GM23248 (cell line): ENCODE measurements at places on chromosomes 7 and 10. TPM values are rescaled to one million over a fixed set of nuclear protein-coding genes. Genes with fewer than 3 reads are reported as not detected.

PFKFB3 gene
- 14.5 and 23.6 TPM in 2 replicates for total RNA-seq

- no peak overlapping the region for H3K4me3 ChIP-seq
- peaks cover 60% of the 10 kb centered on the region for H3K4me1 ChIP-seq
- H3K27ac ChIP-seq: peak overlapping the region; percentile 73
Measured at GRCh38 chr7:137937202-137937560, 64.7 kb downstream of the CREB3L2 start.

- no peaks in the 10 kb centered on the region for H3K36me3 ChIP-seq
- no peaks in the 10 kb centered on the region for H3K27me3 ChIP-seq
Measured at GRCh38 chr10:84908491-84908890, 580.1 kb downstream of the CCSER2 start.

- H3K36me3 ChIP-seq: no peaks in the 10 kb centered on the region
- H3K4me1 ChIP-seq: peaks cover 19% of the 10 kb centered on the region
- H3K27me3 ChIP-seq: no peaks in the 10 kb centered on the region
- no peak for DNase-seq
- no peak overlapping the region for H3K4me3 ChIP-seq
Measured at GRCh38 chr7:2253021-2253420, 11.0 kb downstream of the NUDT1 start.

DNA sequence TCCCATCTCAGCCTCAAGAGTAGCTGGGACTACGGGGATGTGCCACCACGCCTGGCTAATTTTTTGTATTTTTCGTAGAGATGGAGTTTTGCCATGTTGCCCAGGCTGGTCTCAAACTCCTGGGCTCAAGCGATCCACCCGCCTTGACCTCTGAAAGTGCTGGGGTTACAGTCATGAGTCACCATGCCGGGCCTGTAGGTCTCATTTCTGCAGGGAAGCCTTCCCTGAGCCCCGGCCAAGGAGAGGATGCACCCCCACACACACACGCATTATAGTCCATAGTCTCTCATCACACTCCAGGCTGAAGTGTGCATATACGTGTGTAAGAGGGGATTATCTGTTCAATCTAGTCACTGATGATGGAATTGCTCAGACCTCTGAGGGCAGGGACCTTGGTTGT is 29.3 kb downstream of the KCNMA1 start:
- peaks cover 4% of the 10 kb centered on the region for H3K4me1 ChIP-seq
- no peak overlapping the region for H3K4me3 ChIP-seq
- H3K27ac ChIP-seq: no peak overlapping the region
- no peaks in the 10 kb centered on the region for H3K27me3 ChIP-seq

PSMA2 gene
- total RNA-seq: 55.1 and 65.2 TPM in 2 replicates

GRCh38 chr10:132413226-132414205 is 16.5 kb downstream of the PWWP2B start:
- H3K36me3 ChIP-seq: no peaks in the 10 kb centered on the region
- H3K27ac ChIP-seq: no peak overlapping the region
- H3K27me3 ChIP-seq: no peaks in the 10 kb centered on the region
- DNase-seq: no peak

PIK3CG gene
- total RNA-seq: not detected in 2 replicates

DNA sequence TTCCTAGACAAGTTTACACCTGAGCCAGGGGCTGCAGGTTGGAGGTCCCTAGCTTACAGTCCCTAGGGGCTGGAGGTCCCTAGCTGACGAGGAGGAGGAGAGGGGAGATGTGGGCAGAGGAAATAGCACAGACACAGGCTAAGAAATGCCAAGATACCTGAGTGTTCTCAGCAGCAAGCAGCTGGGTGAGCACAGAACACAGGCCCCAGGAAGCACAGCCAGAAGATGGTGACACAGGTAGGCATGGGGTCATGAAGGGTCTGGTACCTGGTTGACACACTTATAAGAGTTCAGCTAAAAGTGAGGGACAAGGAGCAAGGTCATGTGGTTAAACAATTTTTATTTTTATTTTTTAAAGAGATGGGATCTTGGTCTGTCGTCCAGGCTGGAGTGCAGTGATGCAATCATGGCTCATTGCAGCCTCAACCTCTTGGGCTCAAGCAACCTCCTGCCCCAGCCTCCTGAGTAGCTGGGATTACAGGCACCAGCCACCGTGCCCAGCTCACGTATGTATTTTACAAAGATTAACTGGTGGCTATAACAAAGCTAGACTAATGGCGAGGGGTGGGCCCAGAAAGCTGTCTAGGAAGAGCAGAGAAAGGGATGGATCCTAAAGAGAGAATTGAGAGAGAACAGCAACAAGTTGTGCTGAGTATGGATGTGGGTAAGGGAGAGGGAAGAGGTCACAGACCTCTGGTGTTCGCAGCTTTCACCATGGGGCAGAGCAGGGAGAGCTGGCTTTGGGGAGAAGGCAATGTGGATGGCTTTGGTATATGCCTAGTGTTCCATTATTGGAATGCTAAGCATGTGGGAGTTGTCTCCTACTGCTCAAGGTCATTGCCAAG is 140.3 kb upstream of the KLF14 start:
- H3K27ac ChIP-seq: peak overlapping the region; percentile 49
- H3K4me3 ChIP-seq: no peak overlapping the region
- no peaks in the 10 kb centered on the region for H3K27me3 ChIP-seq
- H3K4me1 ChIP-seq: peaks cover 56% of the 10 kb centered on the region
- H3K36me3 ChIP-seq: peaks cover 80% of the 10 kb centered on the region

TBC1D12 gene
- 11.4 and 12.9 TPM in 2 replicates for total RNA-seq

GRCh38 chr10:15796762-15797161 is 63.5 kb downstream of the MINDY3 start:
- H3K4me3 ChIP-seq: no peak overlapping the region
- DNase-seq: no peak
- no peaks in the 10 kb centered on the region for H3K27me3 ChIP-seq
- peaks cover 10% of the 10 kb centered on the region for H3K4me1 ChIP-seq
- H3K27ac ChIP-seq: no peak overlapping the region
- H3K36me3 ChIP-seq: peaks cover 27% of the 10 kb centered on the region

GRCh38 chr7:1386623-1387220 is 72.5 kb downstream of the MICALL2 start:
- no peak overlapping the region for H3K4me3 ChIP-seq
- H3K36me3 ChIP-seq: no peaks in the 10 kb centered on the region
- no peak overlapping the region for H3K27ac ChIP-seq
- no peak for DNase-seq
- H3K27me3 ChIP-seq: peaks cover 13% of the 10 kb centered on the region

- H3K4me3 ChIP-seq: no peak overlapping the region
- DNase-seq: no peak
- H3K36me3 ChIP-seq: no peaks in the 10 kb centered on the region
- H3K27me3 ChIP-seq: no peaks in the 10 kb centered on the region
- H3K4me1 ChIP-seq: no peaks in the 10 kb centered on the region
Measured at GRCh38 chr10:2791774-2792443, 275.4 kb upstream of the PFKP start.

CD36 gene
- total RNA-seq: 1.3 TPM in 1 of 2 replicates, not detected in the other

- H3K4me1 ChIP-seq: peaks cover 9% of the 10 kb centered on the region
- no peak overlapping the region for H3K4me3 ChIP-seq
- DNase-seq: no peak
- H3K27ac ChIP-seq: no peak overlapping the region
Measured at GRCh38 chr10:13873196-13873595, 286.4 kb downstream of the PRPF18 start.

GRCh38 chr10:57788117-57788516 is 479.6 kb downstream of the IPMK start:
- no peak for DNase-seq
- no peak overlapping the region for H3K4me3 ChIP-seq
- H3K27ac ChIP-seq: no peak overlapping the region
- no peaks in the 10 kb centered on the region for H3K27me3 ChIP-seq

DNA sequence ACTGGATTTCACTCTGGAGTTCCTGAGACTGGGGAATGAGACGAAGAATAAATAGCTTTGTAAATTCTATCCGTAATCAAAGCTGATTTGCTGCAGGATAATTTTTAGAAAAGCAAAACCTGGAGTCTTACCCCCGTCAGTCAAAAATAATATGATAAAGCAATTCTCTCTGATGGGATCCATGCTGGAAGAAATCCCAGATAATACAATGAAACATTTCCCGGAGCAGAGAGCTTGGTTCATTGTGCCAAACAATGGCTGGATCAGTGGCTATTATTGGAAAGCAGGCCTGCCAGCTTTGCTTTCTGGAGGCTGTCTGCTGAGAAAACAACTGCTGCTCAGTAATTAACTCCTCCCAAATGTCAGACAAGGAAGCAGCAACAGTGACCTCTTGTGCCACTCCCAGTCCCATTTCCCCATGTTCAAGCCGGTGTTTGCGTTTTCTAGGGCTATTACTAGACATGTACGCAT is 609.4 kb upstream of the PCDH15 start:
- H3K4me1 ChIP-seq: peaks cover 10% of the 10 kb centered on the region
- no peak overlapping the region for H3K27ac ChIP-seq
- no peak overlapping the region for H3K4me3 ChIP-seq
- no peaks in the 10 kb centered on the region for H3K36me3 ChIP-seq

DNA sequence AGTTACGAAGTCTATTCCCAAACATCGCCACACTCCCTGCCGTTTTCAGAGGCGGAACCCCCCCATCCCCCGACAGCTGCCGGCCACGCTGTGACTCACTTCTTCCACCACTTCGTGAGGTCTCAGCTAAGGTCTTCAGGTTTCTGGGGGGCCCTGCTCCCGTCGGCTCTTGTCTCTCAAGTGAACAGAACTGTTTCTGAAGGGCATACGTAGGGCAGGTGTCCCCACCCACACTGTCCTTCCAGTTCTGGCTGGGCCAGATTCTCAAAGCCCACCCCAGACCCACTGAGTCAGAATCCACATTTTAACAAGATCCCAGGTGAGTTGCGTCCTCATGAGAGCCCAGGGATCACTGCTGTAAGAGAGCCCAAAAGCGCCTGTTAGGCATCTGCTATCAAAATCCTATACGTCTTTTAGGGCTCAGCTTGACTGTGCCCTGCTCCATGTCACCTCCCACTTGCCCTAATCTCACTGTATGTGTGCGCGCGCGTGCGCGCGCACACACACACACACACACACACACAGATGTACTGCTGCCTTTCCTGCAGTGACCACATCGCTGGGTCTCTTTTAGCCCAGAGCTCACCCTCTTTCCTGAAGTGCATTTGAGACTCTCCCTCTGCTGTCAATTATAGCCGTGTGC is 78.8 kb downstream of the PROSER2 start:
- no peaks in the 10 kb centered on the region for H3K4me1 ChIP-seq
- no peak overlapping the region for H3K27ac ChIP-seq
- H3K27me3 ChIP-seq: no peaks in the 10 kb centered on the region
- H3K36me3 ChIP-seq: no peaks in the 10 kb centered on the region
- DNase-seq: peak; percentile 22
